ENCODE measurements at places on chromosomes 1 and 21.
A peak's percentile ranks its signal among the peaks of the same experiment; 100 is the strongest.

DNA sequence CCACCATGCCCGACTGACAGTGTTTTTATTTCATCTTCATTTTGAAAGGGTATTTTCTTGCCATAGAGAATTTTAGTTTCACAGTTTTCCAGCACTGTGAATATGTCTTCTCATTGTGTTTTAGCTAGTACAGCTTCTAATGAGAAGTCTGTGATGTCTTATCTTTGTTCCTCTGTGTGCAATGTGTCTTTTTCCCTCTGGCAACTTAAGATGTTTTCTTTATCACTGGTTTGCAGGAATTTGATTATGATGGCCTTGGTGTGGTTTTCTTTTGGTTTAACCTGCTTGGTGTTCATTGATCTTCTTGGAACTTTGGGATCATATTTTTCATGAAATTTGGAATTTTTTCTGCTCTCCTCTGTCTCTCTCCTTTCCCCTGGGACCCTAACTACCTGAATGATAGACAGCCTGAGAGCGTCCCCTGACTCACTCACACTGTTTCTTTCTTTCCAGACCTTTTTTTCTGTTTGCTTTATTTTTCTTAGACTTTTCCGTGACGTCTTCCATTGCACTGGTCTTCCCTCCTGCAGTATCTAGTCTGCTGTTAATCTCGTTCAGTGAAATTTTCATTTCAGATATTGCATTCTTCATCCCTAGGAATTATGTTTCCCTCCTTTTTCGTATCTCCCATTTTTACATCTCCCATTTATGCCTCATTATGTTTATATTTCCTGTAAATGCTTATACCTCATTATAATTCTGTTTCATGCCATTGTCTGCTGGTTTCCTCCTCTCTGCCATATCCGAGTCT is 48.5 kb downstream of the PDE9A start:
- no peak for DNase-seq
- H3K27me3 ChIP-seq, result no peaks in the 10 kb centered on the region
- no peaks in the 10 kb centered on the region for H3K4me1 ChIP-seq
- H3K27ac ChIP-seq, result no peak overlapping the region

DNA sequence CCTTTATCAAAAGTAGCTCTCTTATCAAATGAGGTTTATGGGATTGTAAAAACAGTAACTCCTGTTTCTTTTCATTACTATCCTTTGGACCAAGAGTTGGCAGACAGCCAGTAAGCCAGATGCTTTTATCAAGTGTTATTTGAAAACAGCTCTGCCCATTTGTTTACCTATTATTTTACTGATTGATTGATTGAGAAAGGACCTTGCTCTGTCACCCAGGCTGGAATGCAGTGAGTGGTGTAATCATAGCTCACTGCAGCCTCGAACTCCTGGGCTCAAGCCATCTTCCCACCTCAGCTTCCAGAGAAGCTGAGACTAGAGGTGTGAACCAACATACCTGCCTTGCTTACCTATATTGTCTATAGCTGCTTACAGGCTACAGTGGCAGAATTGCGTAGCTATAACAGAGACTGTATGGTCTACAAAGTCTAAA is 3.6 kb downstream of the PRKAB2 start:
- no peak overlapping the region for H3K27ac ChIP-seq
- H3K27me3 ChIP-seq, result no peaks in the 10 kb centered on the region
- no peak overlapping the region for H3K4me3 ChIP-seq
- H3K4me1 ChIP-seq, result peaks cover 16% of the 10 kb centered on the region
- no peak for DNase-seq

DNA sequence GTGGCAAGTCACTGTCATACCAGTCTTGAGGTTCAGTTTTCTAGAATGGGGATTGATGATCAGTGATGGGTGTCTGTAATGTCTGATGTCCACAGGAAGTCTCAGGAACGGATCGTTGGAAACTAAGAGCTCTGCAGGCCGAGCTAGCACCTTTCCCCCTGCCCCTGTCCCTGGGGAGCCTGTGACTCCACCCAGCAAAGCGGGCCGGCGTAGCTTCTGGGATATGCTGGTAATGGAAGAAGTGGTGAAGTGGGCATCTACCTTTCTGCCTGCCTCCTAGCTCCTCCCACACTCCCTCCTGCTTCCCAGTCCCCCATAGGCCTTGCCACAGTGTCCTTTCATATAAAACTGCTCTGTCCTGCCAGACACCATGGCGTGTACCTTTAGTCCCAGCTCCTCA is 13.4 kb downstream of the HYI start:
- no peaks in the 10 kb centered on the region for H3K4me1 ChIP-seq
- no peak overlapping the region for H3K27ac ChIP-seq
- H3K4me3 ChIP-seq, result no peak overlapping the region
- DNase-seq, result peak; percentile 8
- H3K36me3 ChIP-seq, result peaks cover 8% of the 10 kb centered on the region

DNA sequence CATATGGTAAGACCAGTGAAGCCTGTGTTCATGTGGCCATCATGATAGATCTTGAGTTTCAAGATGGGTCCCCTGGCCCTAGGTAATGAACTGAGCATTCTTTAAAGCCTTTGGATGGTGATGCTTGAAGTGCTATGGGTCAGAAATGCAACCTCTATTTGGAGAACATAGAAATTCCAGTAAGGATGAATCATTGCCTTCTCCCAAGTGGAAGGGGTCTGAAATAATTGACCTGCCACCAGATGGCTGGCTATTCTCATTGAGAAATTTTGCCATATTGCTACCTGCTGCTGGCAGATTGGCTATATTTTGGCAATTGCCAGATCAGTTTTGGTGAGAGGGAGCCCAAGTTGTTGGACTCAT is 739 bp upstream of the IFI6 start:
- H3K4me3 ChIP-seq, result peak overlapping the region; percentile 56
- H3K36me3 ChIP-seq, result no peaks in the 10 kb centered on the region
- H3K4me1 ChIP-seq, result peaks cover 19% of the 10 kb centered on the region
- DNase-seq, result no peak
- no peaks in the 10 kb centered on the region for H3K27me3 ChIP-seq

DNA sequence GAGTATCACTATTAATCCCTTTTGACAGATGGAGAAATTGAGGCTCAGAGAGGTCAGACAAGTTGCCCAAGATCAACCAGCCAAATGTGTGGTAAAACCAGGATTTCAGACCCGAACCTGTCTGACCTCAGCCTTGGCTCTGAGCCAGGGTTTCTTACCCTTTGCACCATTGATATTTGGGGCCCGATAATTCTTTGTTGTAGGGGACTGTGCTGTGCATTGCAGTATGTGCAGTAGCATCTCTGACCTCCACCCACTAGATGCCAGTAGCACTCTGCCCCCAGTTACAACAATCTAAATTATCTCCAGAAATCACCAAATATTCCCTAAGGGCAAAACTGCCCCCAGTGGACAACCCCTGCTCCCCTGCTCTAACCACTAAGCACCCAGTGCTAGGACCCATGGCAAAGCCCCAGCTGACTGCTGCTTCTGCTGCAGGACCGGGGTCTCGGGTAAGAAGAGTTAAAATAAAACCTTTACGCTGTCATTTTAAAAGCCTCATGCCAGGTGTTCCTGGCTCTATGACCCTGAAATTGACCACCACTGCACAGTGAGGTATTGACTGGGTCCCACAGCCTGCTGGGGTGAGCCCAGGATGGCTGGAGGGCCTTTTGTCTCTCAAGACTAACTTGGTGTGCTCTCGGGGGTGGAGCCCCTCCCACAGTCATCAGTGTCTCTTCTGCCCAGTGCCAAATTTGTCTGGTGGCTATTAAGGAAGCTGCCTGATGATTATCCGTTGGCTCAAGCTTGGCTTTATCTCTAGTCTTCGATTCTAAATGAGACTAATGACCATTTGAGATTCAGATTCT is 5.6 kb upstream of the MAN1C1 start:
- DNase-seq, result no peak
- no peaks in the 10 kb centered on the region for H3K36me3 ChIP-seq
- no peak overlapping the region for H3K4me3 ChIP-seq
- H3K27me3 ChIP-seq, result no peaks in the 10 kb centered on the region
- H3K27ac ChIP-seq, result no peak overlapping the region

GRCh38 chr1:36882536-36883285 is 151.6 kb downstream of the GRIK3 start:
- no peaks in the 10 kb centered on the region for H3K36me3 ChIP-seq
- H3K4me3 ChIP-seq, result no peak overlapping the region
- DNase-seq, result no peak

GRCh38 chr1:219659684-219660083 is 46.8 kb upstream of the ZC3H11B start:
- no peaks in the 10 kb centered on the region for H3K36me3 ChIP-seq
- H3K4me1 ChIP-seq, result no peaks in the 10 kb centered on the region
- H3K27me3 ChIP-seq, result no peaks in the 10 kb centered on the region
- no peak overlapping the region for H3K4me3 ChIP-seq
- H3K27ac ChIP-seq, result no peak overlapping the region

DNA sequence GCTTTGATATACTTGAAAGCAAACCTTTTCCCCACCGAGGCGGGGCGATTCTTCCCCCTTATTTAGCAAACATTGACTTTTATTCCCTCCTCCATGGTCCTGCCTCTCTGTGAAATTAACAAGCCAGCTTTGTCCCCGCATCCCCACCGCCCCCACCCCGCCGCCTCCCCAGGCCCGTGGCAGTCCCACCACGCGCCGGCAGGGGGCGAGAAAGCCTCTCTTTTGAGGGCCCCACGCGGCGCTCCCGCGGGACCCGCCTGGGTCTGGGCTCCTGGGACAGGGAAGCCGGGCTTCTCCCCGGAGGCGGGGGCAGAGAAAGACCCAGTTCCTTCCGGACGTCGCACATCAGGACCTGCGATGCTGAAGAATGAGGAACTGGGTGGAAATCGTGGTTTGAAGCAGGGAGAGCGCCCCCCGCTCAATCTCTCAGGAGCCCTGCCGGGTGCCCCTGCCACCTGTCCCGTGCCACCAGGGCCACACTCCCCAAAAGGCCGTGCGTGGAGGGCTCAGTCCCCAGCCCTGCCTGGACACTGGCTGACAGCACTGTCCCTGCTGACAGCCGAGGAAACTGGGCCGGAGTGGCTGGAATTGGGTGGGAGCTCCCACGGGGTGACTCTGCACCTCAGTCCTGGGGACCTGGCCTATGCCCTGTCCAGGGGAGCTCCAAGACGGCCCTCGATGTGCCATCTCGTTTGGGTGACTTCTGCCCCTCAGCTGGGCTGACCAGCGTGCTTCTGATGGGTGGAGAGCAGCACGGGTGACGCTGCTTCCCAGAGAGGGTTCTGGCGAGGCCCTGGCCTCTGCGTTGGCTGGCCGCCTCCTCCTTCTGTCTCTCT is 8.6 kb upstream of the ACTRT2 start:
- H3K36me3 ChIP-seq, result no peaks in the 10 kb centered on the region
- H3K27ac ChIP-seq, result no peak overlapping the region
- peak; percentile 81 for DNase-seq
- no peak overlapping the region for H3K4me3 ChIP-seq

- no peak overlapping the region for H3K4me3 ChIP-seq
- H3K4me1 ChIP-seq, result peaks cover 93% of the 10 kb centered on the region
- DNase-seq, result peak; percentile 67
- H3K36me3 ChIP-seq, result peaks cover 39% of the 10 kb centered on the region
- no peaks in the 10 kb centered on the region for H3K27me3 ChIP-seq
Observed at GRCh38 chr1:44806025-44806703, 987 bp downstream of the DYNLT4 start.

- H3K4me3 ChIP-seq, result no peak overlapping the region
- H3K27me3 ChIP-seq, result peaks cover 2% of the 10 kb centered on the region
- DNase-seq, result no peak
- no peak overlapping the region for H3K27ac ChIP-seq
- no peaks in the 10 kb centered on the region for H3K36me3 ChIP-seq
- no peaks in the 10 kb centered on the region for H3K4me1 ChIP-seq
Observed at GRCh38 chr21:36461918-36462486, 17.9 kb downstream of the CLDN14 start.

- no peak overlapping the region for H3K4me3 ChIP-seq
- peaks cover 19% of the 10 kb centered on the region for H3K4me1 ChIP-seq
- H3K36me3 ChIP-seq, result no peaks in the 10 kb centered on the region
Observed at GRCh38 chr21:45026826-45027225, 47.6 kb upstream of the ADARB1 start.

- no peak overlapping the region for H3K27ac ChIP-seq
- peaks cover 84% of the 10 kb centered on the region for H3K4me1 ChIP-seq
- no peaks in the 10 kb centered on the region for H3K27me3 ChIP-seq
- no peak for DNase-seq
Observed at GRCh38 chr1:93668121-93668520, 13.5 kb downstream of the BCAR3 start.

- no peak for DNase-seq
- H3K4me1 ChIP-seq, result no peaks in the 10 kb centered on the region
Observed at GRCh38 chr1:8533124-8533523, 215.2 kb downstream of the SLC45A1 start.

GRCh38 chr1:8396083-8396785 is 78.3 kb downstream of the SLC45A1 start:
- no peak for DNase-seq
- peaks cover 66% of the 10 kb centered on the region for H3K4me1 ChIP-seq

DNA sequence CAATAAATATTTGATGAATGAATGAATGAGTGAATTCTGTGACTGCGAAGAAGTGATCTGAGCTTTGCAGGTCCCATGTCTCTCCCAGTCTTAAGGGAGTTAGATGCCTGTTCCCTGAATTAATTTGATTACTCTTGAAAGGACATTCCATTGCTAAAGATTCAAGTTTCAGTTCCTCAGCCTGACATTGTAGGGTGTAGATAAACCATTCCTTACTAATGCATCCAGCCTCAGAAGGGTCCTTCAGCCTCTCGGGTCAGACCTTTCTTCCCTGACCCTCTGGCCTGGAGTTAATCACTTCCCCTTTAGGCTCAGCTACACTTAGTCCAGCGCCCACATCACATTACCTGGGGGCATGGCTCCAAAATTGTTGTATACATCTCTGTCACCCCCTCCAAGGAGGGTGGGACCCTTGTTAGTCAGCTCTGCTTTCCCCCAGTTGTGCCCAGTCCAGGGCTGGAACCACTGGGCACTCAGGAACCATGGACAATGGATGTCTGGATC is 2.6 kb downstream of the INSRR start:
- H3K36me3 ChIP-seq, result no peaks in the 10 kb centered on the region
- peaks cover 41% of the 10 kb centered on the region for H3K4me1 ChIP-seq
- H3K4me3 ChIP-seq, result no peak overlapping the region

Data from heart left ventricle (tissue), 16 donors.